Stimulated activated CD8-positive, alpha-beta memory T cell treated with anti-CD3 and anti-CD28 coated beads, Interleukin-12 subunit alpha, Interleukin-12 subunit beta, amount 100 ng/mL, for 1 hour (primary cell): ENCODE measurements at places on chromosomes 16 and 17.

DNA sequence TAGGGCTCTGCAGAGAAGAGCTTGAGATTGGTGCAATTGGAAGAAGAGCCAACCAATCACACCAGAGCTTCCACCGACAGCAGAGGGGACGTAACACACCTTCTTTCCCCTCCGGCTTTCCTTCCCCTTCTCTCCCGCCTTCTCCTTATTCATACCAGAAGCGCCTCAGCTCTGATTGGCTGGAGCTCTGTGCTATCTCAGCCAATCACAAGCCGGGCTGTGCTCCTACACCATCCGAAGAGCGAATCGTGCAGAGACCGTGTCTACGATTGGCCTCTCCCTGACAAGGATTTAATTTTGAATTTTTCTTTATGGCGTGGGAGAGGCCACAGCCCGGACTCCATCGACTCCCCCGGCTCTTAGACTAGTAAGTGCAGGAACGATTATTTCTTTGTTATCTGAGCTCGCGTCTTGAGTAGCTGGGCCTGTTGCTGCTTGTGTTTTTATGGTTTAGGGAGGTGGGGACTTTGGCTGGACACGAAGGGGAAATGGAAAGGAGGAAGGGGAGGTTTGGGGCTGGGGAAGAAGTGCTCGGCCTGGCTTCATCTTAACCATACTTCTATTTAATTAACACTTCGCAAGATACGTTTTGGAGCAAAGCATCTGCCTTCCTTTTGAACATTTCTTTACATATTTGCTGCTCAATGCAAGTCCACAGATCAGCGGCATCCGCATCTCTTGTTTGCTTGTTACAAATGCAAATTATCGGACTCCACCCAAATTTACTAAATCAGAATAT, at the start of gene PRR11:
Gene PRR11, plus strand, starts transcription at position 308 of the 739 bp plus-strand sequence. CDS start 14,007 bp downstream, outside the sequence.
- DNase-seq, result peak; percentile 85

DNA sequence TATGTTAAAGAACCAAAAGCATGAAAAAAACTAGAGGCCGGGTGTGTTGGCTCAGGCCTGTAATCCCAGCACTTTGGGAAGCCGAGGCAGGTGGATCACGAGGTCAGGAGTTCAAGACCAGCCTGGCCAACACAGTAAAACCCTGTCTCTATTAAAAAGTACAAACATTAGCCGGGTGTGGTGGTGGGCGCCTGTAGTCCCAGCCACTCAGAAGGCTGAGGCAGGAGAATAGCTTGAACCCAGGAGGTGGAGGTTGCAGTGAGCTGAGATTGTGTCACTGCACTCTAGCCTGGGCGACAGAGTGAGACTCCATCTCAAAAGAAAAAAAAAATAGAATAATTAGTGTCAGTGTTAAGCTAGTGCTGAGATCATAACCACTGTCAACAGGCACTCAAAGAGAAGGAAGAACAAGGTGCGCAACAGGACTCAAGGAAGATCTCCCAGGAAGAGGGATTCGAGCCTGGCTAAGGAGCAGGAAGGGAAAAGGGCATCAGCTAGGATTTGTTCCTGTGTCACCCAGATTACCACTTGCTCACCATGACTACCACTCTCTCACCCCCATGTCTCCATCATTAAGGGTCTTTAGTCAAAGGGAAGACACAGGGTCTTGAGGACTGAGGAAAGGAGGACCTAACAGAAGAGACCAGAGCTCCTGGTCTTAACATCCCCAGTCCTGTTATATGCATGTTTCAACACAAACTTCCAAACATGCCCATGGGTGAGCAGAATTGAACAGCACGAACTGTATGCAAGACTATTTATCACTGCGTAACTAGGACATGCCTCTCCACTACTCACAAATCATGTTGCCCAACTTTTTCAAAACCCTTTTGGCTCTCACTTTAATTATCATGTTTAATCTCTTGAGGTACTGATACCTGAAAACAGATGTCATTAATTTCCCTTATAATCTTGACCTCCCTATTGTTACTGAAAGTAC, 88.3 kb upstream of the PLEKHM1 start:
- no peak for DNase-seq

GRCh38 chr17:46195217-46195855, 2.1 kb upstream of the KANSL1 start:
- no peak for DNase-seq

DNA sequence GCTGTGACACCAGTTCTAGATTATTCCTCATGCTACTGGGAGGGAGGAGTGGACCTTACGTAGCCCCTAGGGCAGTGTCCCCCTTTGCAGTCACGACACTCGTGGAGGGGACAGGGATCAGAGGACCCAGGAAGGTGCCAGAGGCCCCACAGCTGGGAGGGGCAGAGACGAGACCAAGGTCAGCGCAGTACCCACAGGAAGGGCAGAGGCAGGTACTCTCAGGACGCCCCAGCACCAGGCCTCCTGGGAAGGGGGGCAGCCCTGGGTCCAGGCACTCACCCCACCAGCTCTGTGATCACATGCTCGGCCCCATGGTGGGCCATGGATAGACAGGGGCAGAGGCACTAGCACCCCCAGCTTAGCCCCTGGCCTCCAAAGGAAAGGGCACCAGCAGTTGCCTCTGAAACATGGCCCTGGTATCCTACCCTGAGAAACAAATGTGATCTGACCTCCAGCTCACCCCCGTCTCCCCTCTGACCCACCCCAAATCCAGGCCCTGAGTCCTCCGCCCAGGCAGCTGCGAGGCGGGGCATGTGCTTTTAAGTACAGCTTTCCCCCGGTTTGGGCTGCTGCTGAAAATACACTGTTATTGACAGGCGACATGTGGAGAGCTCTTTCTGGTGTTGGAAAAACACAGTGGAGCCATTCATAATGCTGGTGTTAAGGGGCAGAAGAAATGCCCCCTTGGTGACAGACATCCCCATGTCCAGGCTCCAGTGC, 361.9 kb downstream of the C16orf95 start:
- DNase-seq, result no peak
